ENCODE measurements at places on chromosomes 3 and 15. TPM values are rescaled to one million over a fixed set of nuclear protein-coding genes. Genes with fewer than 3 reads are reported as not detected.

DNA sequence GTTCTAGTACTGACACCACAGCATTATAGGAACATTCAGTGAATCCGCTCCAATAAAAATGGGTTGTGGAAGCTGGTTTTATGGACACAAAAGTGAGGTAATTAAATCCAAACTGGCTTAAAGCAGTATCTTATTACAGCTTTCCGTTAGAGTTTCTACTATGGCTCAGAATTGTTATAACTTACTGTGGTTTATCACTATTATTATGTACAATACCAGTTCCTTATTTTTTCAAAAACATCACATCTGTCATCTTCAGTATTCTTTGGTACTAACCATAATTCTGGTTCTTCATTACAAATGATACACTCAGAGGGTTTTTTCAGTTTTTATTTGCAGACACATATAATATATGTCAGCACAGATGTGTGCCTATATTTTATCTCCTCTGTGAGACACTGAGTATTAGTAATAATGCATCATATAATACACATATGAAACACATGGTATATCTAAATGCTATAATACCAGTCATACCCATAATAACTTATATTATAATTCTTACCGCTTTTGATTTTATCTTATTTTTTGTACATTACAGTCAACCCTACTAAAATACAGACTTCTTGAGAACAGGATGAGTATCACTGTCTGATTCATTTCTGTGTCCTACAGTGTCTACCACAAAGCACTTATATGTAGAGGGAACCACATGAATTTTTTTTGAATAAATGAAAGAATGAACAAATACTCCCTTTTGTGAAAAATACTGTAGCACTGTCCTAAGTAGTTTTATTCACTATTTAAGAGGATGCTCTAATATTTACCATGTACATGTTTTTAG lies 39.0 kb downstream of the CMSS1 start:
- DNase-seq: no peak
- H3K27me3 ChIP-seq: no peaks in the 10 kb centered on the region
- no peak overlapping the region for H3K27ac ChIP-seq
- no peaks in the 10 kb centered on the region for H3K36me3 ChIP-seq
- H3K4me3 ChIP-seq: no peak overlapping the region

- no peaks in the 10 kb centered on the region for H3K36me3 ChIP-seq
- no peak for DNase-seq
- no peak overlapping the region for H3K27ac ChIP-seq
- H3K4me1 ChIP-seq: peaks cover 15% of the 10 kb centered on the region
- H3K4me3 ChIP-seq: no peak overlapping the region
Measured at GRCh38 chr15:81190922-81191507, 5.7 kb upstream of the IL16 start.

GRCh38 chr15:85452436-85452835 lies 72.0 kb downstream of the AKAP13 start:
- H3K4me3 ChIP-seq: no peak overlapping the region
- DNase-seq: no peak
- H3K27ac ChIP-seq: no peak overlapping the region
- H3K27me3 ChIP-seq: no peaks in the 10 kb centered on the region
- H3K4me1 ChIP-seq: peaks cover 19% of the 10 kb centered on the region
- H3K36me3 ChIP-seq: no peaks in the 10 kb centered on the region

GRCh38 chr3:100982710-100983109 lies 10.5 kb downstream of the ABI3BP start:
- no peak for DNase-seq
- no peak overlapping the region for H3K4me3 ChIP-seq
- H3K4me1 ChIP-seq: no peaks in the 10 kb centered on the region
- H3K27me3 ChIP-seq: no peaks in the 10 kb centered on the region
- H3K36me3 ChIP-seq: no peaks in the 10 kb centered on the region

- H3K36me3 ChIP-seq: no peaks in the 10 kb centered on the region
- H3K4me3 ChIP-seq: no peak overlapping the region
- peaks cover 3% of the 10 kb centered on the region for H3K4me1 ChIP-seq
- no peaks in the 10 kb centered on the region for H3K27me3 ChIP-seq
- DNase-seq: no peak
Measured at GRCh38 chr3:71330505-71330904, 253.0 kb downstream of the FOXP1 start.

GRCh38 chr3:132522353-132522752 lies 74.7 kb upstream of the ACKR4 start:
- H3K27ac ChIP-seq: no peak overlapping the region
- no peak for DNase-seq
- H3K4me1 ChIP-seq: no peaks in the 10 kb centered on the region
- H3K27me3 ChIP-seq: no peaks in the 10 kb centered on the region
- H3K36me3 ChIP-seq: peaks cover 25% of the 10 kb centered on the region
- no peak overlapping the region for H3K4me3 ChIP-seq

Gene ST8SIA2
- total RNA-seq: 13.6 TPM

DNA sequence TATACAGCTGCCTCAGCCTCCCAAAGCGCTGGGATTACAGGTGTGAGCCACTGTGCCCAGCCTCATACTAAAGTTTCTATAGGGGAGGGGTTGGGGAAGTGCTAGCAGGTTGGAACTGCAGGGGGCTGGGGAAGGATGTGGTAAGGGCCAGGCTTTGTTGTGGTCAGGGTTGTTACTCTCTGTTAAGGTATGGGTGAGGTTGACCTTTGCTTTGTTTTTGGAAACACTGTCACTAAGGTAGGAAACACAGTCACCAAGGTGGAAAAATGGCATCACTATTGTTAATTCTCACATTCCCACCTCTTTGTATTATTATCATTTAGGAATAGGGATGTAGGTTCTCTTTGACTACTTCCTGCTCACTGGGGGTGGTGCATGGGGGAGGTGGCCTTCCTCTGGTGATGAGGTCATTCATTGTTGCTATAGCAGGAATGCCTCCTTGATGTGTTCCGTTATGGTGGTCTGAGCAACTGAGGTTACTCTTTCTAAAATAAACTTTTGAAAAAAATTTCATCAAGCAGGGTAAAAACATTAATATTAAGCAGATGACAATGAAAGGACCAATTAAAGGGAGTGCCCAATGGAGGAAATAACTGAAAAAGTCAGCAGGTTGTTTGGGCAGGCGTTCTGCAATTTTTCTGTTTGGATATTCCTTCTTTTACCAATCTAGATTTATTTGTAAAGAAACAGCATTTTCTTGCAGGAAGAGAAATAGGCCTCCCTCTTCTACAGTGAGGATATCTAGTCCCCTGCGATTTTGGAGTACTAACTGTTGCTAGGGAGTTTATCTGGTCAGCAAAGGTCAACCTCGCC lies 150.5 kb downstream of the WDR76 start:
- H3K4me1 ChIP-seq: peaks cover 24% of the 10 kb centered on the region
- no peaks in the 10 kb centered on the region for H3K27me3 ChIP-seq
- no peak for DNase-seq
- no peak overlapping the region for H3K27ac ChIP-seq

Gene HTR3E
- total RNA-seq: not detected

Gene FAM3D
- 0.11 TPM for total RNA-seq

Gene SPATA12
- total RNA-seq: 0.12 TPM

DNA sequence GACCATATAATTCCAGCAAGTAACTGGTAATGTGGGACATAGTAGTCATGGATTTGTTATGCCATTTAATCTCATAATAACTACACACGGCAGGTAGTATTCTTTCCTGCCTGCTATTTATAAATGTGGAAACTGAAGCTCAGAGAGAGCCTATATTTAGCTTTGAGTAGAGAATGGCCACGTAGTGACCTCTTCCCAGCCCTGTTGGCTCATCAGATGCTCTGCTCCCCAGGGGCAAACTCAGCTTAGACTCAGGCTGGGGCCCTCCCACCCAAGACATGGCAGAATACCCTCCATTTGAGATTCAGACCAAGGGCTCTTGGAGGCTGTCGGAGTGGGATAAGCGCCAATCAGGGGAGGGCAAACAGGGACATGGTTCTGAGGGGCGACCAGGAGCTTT lies 17.3 kb upstream of the HDAC11 start:
- H3K4me1 ChIP-seq: no peaks in the 10 kb centered on the region
- DNase-seq: no peak
- no peaks in the 10 kb centered on the region for H3K27me3 ChIP-seq

- no peaks in the 10 kb centered on the region for H3K27me3 ChIP-seq
- no peak for DNase-seq
- no peaks in the 10 kb centered on the region for H3K36me3 ChIP-seq
- no peak overlapping the region for H3K4me3 ChIP-seq
Measured at GRCh38 chr3:146972726-146973125, 367.6 kb upstream of the PLSCR5 start.

DNA sequence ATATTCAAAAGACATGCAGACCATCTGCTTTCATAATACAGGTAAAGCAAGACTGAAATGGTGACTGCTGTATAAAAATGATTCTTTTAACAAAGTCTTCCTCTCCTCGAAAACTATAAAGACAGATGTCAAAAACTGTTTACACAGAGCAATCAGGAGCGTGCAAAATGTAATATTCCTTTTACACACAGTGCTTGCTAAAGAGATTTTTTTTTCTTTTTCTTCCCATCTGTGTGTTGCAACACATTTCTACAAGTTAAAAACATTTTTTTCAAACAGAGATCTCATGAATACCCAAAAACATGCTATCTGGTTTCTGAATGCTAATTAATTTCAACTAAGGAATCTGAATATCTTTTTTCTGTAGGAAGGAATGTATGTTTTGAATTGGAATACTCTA lies 22.1 kb downstream of the SATB1 start:
- H3K36me3 ChIP-seq: no peaks in the 10 kb centered on the region
- H3K4me1 ChIP-seq: no peaks in the 10 kb centered on the region
- no peak for DNase-seq
- H3K27me3 ChIP-seq: no peaks in the 10 kb centered on the region
- no peak overlapping the region for H3K4me3 ChIP-seq
- no peak overlapping the region for H3K27ac ChIP-seq

Gene GOLGA8R
- not detected for total RNA-seq

GRCh38 chr15:93203036-93203435 lies 114.0 kb upstream of the RGMA start:
- H3K4me3 ChIP-seq: no peak overlapping the region
- peaks cover 26% of the 10 kb centered on the region for H3K4me1 ChIP-seq
- H3K36me3 ChIP-seq: no peaks in the 10 kb centered on the region
- no peak for DNase-seq
- no peak overlapping the region for H3K27ac ChIP-seq

Gene AGBL1
- 6.2 TPM for total RNA-seq

DNA sequence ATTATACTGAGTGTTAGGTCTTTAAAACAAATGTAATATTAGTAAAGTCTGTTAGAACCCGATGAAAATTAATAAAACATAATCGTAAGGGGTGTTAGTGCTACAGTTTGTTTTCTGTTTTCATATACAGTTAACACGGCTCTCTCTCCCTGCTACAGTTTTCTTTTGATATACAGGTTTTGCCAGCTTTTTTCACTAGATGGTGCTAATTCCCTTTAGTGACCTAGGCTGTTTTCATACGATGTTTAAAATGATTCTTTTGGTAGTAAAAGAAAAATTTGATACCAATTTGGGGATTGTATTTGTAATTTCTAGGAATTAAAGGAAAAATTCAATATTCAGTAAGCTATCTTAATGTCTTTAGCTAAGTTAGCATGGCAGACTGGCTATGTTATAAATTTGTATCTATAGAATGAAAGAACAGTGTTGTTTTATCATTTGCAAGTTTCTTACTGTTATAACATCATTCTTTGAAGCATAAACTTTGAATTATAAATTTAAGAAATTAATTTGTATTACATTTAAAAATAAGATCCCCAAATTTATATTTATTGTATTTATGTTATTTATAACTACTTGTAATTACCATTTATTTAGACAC lies 11.5 kb downstream of the APH1B start:
- DNase-seq: peak; percentile 53
- peaks cover 2% of the 10 kb centered on the region for H3K4me1 ChIP-seq
- H3K27ac ChIP-seq: no peak overlapping the region
- no peaks in the 10 kb centered on the region for H3K36me3 ChIP-seq
- H3K27me3 ChIP-seq: no peaks in the 10 kb centered on the region
- no peak overlapping the region for H3K4me3 ChIP-seq

GRCh38 chr3:30277494-30277893 lies 328.9 kb upstream of the TGFBR2 start:
- no peaks in the 10 kb centered on the region for H3K36me3 ChIP-seq
- no peak overlapping the region for H3K4me3 ChIP-seq
- no peak for DNase-seq

- no peak for DNase-seq
- no peak overlapping the region for H3K4me3 ChIP-seq
- no peaks in the 10 kb centered on the region for H3K4me1 ChIP-seq
- no peak overlapping the region for H3K27ac ChIP-seq
Measured at GRCh38 chr15:68868296-68868695, 47.6 kb upstream of the ANP32A start.

Gene CHRNA5
- 46.9 TPM for total RNA-seq

GRCh38 chr3:126124896-126125295 lies 41.0 kb upstream of the SLC41A3 start:
- no peaks in the 10 kb centered on the region for H3K36me3 ChIP-seq
- DNase-seq: no peak
- H3K4me3 ChIP-seq: no peak overlapping the region
- H3K4me1 ChIP-seq: peaks cover 14% of the 10 kb centered on the region
- H3K27ac ChIP-seq: no peak overlapping the region
- H3K27me3 ChIP-seq: no peaks in the 10 kb centered on the region

DNA sequence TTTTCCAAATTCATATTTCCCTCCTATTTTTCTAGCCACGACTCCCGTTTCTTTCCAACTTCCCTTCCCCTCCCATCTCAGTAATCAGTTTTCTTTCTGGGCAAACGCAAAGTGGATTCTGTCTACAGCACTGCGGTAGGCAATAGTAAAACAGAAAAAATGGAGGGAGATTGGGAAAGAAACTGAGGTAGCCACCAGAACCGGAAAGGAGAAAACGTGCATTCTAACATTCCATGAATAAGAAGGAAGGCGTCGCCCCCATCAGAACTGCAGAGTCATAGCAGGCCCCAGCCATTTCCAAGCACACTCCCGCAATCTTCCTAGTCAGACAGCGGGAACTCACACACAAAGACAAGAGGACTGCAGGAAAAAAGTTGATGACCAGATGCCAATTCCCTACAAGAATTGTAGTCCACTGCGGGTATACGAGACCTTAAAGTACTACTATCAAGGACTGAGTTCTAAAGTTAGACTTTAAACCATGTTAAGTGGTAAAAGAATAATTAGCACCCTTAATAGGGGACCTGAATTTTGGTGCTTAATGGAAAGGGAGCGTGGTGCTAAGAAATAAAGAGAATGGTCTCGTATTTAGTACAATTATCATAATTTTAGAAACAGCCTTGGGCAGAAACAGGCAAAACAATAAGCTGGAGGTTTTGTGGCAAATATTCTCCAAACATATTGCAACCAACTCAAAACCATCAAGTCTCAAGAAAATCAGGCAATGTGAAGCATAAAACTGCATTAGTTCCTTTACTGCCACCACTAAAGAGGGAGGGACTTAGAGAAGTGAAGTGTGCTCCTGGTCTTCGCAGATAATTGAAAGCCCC lies 1.4 kb downstream of the PFN2 start:
- peak; percentile 86 for DNase-seq
- H3K27ac ChIP-seq: peak overlapping the region; percentile 95
- peak overlapping the region; percentile 93 for H3K4me3 ChIP-seq
- H3K36me3 ChIP-seq: peaks cover 19% of the 10 kb centered on the region
- no peaks in the 10 kb centered on the region for H3K27me3 ChIP-seq
- peaks cover 24% of the 10 kb centered on the region for H3K4me1 ChIP-seq

Gene STRIT1
- not detected for total RNA-seq

- no peak overlapping the region for H3K27ac ChIP-seq
- no peak for DNase-seq
- H3K4me3 ChIP-seq: no peak overlapping the region
- H3K36me3 ChIP-seq: no peaks in the 10 kb centered on the region
- peaks cover 5% of the 10 kb centered on the region for H3K4me1 ChIP-seq
Measured at GRCh38 chr15:77715051-77715450, 82.3 kb upstream of the LINGO1 start.

- no peak overlapping the region for H3K27ac ChIP-seq
- H3K4me1 ChIP-seq: peaks cover 4% of the 10 kb centered on the region
- DNase-seq: no peak
- H3K36me3 ChIP-seq: no peaks in the 10 kb centered on the region
- no peaks in the 10 kb centered on the region for H3K27me3 ChIP-seq
Measured at GRCh38 chr3:140497331-140497730, 180.5 kb upstream of the TRIM42 start.
